CD4-positive, alpha-beta T cell treated with Interleukin-2 at 100 ng/mL for 4 hours (primary cell): ENCODE measurements at places on chromosomes 1 and 21.
A peak's percentile ranks its signal among the peaks of the same experiment; 100 is the strongest.

DNA sequence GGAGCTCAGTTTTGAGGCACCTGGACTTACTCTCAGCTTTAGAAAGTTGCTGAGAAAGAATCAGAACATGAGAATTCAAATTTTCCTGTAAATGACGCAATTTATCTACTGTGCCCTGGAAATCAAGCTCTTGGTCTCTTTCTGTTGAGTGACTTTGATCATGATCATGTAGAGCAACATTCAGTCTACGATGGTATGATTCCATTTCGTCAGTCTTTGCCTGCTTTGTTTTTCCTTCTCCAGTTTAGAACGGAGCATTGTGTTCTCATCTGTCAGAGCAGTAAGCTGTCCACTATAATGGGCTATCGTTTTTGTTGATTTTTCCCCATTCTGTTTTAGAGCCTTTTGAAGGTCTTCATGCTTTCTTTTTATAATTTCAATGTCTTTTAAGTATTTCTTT, 20.7 kb downstream of the SFT2D2 start:
- DNase-seq: no peak

DNA sequence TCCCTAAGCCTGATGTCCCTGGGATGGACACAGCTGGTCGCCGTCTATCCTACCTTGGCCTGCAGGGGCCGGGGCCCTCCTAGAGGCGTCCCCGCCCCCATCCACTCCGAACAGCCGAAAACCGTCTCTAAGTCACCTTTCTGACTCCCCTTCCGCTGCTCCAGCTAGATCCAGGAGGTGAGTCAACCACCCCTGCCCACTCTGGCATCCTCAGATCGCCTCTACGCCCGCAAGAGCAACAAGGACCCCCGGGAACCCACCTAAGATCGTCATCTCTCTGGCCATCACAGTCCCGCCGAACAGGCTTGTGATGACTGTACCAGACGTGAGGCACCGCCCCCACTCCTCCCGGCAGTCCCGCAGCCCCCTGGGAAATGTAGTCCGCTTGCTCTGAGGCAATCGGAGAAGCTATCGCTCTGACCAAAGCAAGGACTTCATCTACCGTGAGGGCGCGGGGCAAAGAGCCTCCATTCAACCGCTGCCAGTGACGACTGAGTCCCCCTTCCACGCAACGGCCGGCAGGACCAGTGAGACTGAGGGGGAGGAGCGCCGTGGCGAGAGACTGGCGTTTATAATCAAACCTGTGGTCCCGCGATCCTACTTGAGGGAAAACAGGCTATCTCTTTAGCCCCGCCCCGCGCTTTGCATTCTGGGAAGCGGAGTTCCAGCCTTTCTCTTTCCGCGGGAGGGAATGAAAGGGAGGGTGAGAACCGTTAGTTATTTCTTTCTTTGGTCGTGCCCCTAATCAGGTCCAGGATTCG, at the start of gene HSPA13:
Gene HSPA13 (minus strand): TSS at position 312 of the 761 bp plus-strand sequence. CDS start 27 bp downstream, at position 285.
- DNase-seq: peak; percentile 99

DNA sequence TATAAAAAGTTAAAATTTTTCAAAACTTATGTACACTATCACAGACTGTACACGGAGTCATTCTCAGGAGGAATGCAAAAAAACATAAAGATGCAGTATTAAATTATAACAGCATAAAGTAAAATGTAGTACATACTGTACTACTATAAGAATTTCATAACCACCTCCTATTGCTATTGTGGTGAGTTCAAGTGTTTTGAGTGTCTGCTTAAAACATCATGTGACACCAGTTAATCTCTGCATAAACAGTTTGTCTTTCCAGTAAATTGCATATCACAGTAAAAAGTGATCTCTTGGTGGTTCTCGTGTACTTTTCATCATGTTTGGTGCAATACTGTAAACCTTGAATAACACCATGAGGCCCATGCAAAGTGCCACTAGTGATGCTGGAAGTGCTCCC, 45.2 kb downstream of the SDCCAG8 start:
- no peak for DNase-seq

DNA sequence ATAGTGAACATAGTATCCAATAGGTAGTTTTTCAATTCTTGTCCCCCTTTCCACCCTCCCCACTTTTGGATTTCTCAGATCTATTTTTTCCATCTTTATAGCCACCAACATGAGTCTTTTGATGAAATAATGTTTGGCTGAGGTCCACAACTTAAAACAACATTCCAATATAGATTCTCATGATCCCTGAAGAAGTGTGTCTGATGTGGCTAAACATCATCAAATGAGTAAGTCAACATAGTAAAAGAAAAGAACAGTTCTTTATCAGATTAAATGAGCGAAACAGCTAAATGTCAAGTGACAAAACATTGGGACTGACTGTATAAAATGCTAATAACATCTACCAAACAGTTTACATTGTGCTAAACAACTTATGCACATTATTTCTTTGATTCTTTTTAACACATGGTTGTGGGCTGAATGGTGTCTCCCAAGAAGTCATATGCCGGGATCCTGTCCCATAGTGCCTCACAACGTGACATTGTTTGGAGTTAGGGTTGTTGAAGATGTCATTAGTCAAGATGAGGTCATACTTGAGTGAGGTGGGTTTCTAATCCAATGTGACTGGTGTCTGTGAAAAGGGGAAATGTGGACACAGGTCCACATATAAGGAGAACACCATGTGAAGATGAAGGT, 453.6 kb downstream of the LTN1 start:
- no peak for DNase-seq

- DNase-seq: no peak
These were observed 23.7 kb upstream of the NRIP1 start for GRCh38 chr21:15088488-15088887.

DNA sequence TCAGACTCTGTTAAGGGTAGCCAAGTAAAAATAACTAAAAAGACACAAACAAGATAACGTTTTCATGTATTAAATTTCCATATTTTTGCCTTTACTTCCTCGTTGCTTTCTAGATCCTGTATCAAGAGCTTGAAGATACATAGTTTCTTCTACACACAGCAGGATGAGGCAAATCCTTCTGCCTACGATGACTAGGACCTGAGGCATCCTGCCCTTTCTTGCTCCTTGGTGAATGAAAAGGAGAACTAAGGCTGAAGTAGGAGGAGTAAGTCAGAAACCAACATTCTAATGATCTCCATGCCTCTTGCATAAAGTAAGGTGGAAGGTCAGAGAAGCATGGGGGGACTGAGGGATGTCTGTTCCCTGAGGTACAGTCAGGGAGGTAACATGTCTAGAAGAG, 102.6 kb downstream of the GPATCH2 start:
- no peak for DNase-seq

- no peak for DNase-seq
These were observed 2.5 kb downstream of the MAD2L2 start for GRCh38 chr1:11678442-11678841.

DNA sequence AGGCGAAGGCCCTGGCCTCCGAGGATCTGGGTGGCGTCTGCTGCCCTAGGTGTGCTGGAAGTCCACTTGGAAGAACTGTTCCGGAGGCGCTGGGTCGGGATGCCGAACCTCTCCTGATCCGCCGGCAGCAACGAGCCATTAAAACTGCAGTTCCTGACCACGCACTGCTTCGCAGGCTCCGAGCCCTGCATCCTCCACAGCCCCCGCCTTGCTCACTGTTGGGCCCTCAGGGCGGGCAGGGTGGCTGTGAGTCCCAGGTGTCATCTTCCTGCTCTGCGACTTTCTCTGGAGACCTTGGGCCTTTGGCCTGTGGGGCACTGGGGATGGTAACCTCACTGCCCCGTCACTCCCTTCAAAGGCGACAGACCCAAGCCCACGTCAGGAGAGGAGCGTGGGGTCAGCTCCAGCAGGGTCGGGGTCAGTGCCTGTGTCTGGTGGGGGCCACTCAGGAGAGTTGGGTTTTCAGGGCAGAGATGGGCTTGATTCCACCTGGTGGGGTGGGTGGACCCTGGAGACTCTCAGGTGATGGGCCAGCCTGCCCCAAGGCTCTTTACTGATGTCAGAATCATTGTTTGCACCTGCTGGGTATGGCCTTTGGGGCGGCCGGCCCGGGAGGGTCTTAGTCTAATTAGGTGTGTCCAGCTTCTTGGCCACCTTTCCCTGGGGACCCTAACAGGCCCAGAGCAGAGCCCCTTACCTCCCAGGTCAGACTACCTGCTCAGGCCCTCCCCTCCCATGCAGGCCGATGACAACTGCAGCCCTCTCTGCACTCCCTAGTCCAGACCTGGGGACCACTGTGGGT, 3.1 kb downstream of the PRXL2B start:
- DNase-seq: no peak

- no peak for DNase-seq
These were observed 84.2 kb upstream of the RNPC3 start for GRCh38 chr1:103441342-103441741.

DNA sequence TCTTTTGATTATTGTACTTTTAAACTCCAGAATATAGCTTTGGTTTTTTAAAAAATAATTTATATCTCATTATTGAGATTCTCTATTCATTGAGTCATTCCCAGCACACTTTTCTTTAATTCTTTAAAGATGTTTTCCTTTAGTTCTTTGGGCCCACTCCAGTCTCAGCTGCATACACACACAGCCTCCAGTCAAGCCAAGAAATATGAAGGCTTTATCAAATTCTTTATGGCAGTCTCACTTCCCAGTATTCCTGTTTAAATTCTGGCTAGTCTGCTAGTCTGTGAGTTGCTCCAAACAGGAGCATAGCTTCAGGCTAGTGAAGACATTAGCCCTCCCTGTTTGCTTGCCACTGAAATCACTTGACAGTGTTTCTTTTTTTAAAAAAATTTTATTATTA, 61.2 kb downstream of the CRP start:
- DNase-seq: no peak

GRCh38 chr21:34243562-34243961, 120.2 kb upstream of the KCNE2 start:
- peak; percentile 24 for DNase-seq

- DNase-seq: no peak
These were observed 55.9 kb downstream of the TOR3A start for GRCh38 chr1:179137617-179138255.

- DNase-seq: no peak
These were observed 58.5 kb upstream of the KLHDC7A start for GRCh38 chr1:18422076-18422777.

- peak; percentile 45 for DNase-seq
These were observed 78.4 kb upstream of the LRRN2 start for GRCh38 chr1:204763773-204764427.

DNA sequence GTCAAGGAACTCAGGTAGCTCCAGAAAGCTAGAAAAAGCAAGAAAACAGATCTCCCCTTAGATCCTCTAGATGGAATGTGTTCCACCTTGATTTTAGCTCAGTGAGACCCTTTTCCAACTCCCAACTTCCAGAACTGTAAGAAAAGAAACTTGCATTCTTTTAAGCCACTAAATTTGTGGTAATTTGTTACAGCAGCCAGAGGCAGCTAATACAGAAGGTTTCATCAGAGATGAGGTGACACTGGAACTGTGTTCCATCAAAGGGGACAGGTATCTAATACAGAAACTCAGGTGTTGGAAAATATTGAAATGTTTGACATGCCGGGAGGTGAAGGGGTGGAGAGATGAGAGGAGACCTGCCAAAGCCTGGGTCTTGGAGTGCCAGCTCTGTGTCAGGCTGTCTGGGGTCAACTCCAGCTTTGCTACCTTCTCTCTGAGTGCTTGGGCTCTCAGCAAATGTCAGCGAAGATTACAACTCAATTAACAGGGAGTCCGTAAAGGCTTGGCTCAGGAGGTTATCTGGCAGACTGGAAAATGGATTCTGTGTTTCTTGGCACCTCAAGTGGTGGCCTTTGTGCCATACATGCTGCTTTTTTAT, 71.3 kb downstream of the PLPP3 start:
- DNase-seq: no peak

GRCh38 chr1:172148707-172149106, 271.8 kb upstream of the C1orf105 start:
- no peak for DNase-seq

- DNase-seq: no peak
These were observed 24.9 kb downstream of the CSMD2 start for GRCh38 chr1:34140011-34140676.

DNA sequence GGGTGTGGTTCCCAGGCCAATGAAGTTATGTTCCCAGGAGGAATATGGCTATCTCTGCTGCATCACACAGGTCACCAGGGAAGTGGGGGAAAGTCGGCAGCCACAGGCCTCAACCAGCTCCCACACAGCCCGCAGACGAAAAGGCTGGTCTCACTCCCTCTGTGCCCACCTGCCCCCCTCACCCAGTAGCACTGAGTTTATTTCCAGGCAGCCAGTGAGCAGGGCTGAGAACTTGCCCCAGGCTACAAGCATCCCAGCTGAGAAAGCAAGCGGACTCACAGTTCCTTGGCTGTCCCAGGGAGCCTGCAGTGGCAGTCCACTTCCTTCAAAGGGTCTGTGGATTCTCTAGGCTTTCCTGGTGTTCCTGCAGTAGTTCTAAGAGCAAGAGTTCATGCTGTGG, 68.9 kb downstream of the SLC5A9 start:
- DNase-seq: no peak

DNA sequence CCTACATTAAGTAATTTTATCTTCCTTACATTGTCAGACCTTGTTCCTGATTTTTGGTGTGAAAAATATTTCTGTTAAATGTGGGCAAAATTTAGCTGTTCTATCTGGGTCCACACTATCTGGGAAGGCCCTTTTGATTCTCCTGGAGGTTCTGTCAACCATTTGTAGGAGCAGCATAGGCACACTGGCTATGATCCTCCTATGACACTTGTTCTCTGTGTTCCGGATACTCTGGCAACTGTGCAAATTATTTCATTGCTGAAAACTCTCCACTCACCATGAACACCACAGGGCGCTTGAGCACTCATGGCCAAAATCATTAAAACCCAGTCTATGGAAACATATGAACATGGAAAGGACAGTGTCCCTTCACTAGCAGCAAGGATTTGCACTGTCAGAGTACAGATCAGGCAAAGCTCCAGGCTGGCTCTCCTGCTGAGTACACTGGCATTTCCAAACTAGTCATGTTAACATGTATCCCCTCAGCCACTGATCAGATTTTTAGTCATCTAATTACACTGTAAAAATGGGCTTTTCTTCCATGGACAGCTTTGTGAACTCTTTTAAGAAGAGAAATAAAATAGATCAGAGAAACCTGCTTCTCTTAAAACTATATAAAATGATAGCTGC, 43.9 kb upstream of the SGIP1 start:
- DNase-seq: no peak

- no peak for DNase-seq
These were observed 488.0 kb downstream of the LMO4 start for GRCh38 chr1:87816646-87817045.

GRCh38 chr1:115364780-115365155, 26.7 kb upstream of the NGF start:
- no peak for DNase-seq

DNA sequence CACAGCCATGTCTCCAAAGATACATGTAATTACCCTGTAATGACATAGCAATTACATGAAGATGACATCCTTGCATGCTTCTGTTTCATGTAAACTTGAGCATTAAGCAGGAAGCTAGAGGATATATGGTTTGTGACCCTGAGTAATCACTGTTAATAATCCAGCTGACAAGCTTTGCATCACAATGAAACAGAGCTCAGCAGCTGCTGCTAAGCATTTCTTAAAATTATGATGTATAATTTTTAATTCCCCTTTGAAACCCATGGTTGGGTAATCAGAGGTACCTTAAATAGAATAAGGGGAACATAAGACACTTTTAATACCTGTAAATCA, 293.5 kb downstream of the NTNG1 start:
- no peak for DNase-seq
